Heart left ventricle (tissue), 16 donors: ENCODE measurements at places on chromosomes 5 and 9. TPM values are rescaled to one million over a fixed set of nuclear protein-coding genes. Genes with fewer than 3 reads are reported as not detected.

DNA sequence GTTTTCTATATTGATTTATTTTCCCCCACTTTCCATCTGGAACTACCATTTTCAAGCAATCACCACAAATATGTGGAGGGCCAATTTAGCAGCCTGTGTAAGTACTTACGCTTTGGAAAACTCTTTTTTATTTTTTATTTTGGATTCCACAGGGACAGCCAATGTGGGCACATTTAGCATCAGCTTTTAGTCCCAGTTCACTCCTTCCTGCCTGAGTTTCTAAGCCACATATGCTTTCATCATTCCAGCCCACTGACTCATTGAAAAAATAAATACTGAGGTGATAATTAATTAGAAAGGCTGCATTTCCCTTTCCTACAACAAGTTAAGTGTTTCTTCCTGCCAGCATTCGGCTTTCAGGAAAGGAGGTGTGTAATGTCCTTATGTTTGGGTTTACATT lies 76.8 kb downstream of the TMEM167A start:
- no peak overlapping the region for H3K4me3 ChIP-seq
- no peaks in the 10 kb centered on the region for H3K36me3 ChIP-seq
- no peak for DNase-seq
- no peaks in the 10 kb centered on the region for H3K27me3 ChIP-seq

DNA sequence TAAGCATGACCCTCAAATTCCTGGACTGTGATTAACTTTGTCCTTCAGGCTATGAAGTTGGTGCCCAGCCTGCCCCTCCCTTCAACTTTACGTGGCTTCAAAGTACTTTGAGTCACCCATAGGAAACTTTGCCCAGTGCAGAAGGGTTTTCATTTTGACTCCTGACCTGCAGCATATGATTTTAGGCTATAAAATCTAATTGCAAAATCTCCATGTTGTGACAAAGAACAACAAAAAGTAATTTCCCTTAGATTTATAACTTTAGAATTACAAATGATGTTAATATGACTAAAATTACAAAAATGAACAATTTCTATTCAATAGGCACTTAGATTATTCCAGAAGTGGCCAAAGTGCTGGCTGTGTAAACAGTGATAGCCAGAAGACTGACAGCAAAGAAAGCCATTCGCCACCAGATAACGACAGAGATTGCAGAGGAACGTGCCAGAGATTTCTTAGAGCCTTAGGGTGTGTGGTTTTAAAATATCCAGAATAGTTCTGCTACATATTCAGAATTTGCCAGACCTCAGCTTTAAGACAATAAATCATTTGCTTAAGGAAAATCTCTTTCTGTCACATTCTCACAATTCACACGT lies 197.4 kb downstream of the SEMA5A start:
- H3K36me3 ChIP-seq = no peaks in the 10 kb centered on the region
- DNase-seq = no peak
- no peaks in the 10 kb centered on the region for H3K27me3 ChIP-seq
- H3K4me1 ChIP-seq = peaks cover 27% of the 10 kb centered on the region

- H3K36me3 ChIP-seq = no peaks in the 10 kb centered on the region
- peaks cover 3% of the 10 kb centered on the region for H3K4me1 ChIP-seq
- H3K27me3 ChIP-seq = no peaks in the 10 kb centered on the region
- no peak overlapping the region for H3K27ac ChIP-seq
Measured at GRCh38 chr9:81787747-81788632, 98.6 kb upstream of the TLE1 start.

DNA sequence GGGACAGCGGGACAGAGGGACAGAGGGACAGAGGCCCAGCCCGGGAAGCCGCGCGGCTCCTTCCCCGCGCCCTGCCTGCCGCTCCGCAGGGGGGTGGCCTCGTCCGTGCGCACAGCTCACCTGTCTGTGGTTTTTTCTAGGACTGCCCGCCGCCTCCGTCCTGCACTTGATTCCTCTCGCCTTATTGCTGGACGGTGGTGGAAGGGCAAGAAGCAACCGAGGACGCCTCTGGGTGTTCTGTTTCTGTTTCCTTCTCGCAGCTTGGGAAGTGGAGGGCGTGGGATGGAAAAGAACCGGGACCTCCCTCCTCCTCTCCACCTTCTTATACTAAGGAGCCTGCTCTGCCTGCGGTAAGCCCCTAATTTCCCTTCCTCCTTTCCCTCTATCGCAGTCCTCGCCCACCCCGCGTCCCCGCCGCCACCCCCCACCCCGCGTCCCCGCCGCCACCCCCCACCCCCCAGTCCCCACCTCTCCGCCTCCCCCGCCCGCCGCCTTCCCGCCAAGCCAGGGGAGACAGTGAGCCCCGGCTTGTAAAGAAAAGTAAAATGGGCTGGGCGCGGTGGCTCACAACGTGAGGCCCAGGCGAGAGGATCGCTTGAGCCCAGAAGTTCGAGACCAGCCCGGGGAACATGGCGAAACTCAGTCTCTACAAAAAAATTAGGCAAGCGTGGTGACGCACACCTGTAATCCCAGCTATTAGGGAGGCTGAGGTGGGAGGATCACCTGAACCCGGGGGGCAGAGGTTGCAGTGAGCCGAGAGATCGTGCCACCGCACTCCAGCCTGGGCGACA lies 9.6 kb upstream of the FLT4 start:
- H3K4me3 ChIP-seq = no peak overlapping the region
- H3K4me1 ChIP-seq = no peaks in the 10 kb centered on the region
- H3K27ac ChIP-seq = no peak overlapping the region
- no peak for DNase-seq

DNA sequence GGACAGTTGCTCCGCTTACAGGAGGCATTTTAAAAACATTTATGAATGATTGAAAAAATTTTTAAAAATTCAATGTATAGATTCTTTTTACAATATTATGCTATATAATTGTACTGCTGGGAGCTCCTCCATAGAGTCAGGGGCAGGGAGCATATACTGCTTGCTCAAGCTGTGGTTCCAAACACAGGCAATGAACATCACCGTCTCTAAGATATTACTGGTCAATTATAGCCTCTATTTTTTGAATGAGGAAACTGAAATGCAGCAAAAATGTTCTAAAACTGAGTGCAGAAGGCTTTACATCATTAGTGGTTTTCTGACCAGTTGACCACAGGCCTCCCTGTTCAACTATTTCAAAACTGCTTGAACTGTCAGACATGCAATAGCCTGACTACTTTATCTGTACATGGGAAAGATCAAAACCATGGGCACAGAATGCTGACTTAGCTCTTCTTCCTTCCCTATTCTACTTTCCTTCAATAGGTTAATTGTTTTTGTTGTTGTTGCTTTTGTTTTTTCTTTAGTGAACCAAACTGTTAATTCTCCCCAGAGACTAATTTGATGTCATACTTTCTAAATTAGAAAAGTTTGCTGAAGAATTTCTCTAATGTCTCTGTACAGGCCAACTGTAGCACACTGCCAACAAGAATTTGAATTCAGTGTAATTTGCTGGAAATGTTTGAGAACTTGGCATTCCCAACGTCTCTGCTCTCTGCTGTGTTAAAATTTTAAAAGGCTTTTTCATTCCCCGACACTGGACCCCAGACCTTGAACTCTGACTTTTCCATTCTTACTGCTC lies 107.6 kb upstream of the MPDZ start:
- H3K36me3 ChIP-seq = no peaks in the 10 kb centered on the region
- H3K27ac ChIP-seq = peak overlapping the region; percentile 49
- H3K4me1 ChIP-seq = peaks cover 11% of the 10 kb centered on the region
- DNase-seq = no peak
- H3K27me3 ChIP-seq = no peaks in the 10 kb centered on the region

DNA sequence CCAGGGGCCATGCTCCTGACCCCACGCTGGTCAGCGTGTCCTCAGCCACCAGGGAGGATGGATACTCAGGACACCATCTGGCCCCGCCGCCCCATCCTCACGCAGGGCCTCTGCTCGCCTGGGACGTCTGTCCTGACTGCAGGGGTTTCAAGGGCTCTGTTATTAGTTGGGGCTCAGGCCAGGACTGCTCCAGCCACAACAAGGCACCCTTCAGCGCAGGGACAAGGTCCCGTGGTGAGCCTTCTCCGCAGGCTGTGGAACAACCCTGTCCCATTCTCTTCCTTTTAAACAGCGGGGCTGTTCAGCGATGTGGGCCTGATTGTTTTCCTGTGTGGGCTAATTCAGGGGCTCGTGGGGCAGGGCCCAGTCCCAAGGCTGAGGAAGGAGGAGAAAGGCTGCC lies 61.6 kb downstream of the SEMA4D start:
- H3K36me3 ChIP-seq = no peaks in the 10 kb centered on the region
- no peaks in the 10 kb centered on the region for H3K27me3 ChIP-seq
- DNase-seq = no peak
- no peak overlapping the region for H3K27ac ChIP-seq
- no peak overlapping the region for H3K4me3 ChIP-seq

- H3K27me3 ChIP-seq = no peaks in the 10 kb centered on the region
- H3K27ac ChIP-seq = peak overlapping the region; percentile 91
- DNase-seq = peak; percentile 32
- H3K4me3 ChIP-seq = no peak overlapping the region
- no peaks in the 10 kb centered on the region for H3K4me1 ChIP-seq
Measured at GRCh38 chr5:74643111-74643562, 2.6 kb upstream of the ENC1 start.

DNA sequence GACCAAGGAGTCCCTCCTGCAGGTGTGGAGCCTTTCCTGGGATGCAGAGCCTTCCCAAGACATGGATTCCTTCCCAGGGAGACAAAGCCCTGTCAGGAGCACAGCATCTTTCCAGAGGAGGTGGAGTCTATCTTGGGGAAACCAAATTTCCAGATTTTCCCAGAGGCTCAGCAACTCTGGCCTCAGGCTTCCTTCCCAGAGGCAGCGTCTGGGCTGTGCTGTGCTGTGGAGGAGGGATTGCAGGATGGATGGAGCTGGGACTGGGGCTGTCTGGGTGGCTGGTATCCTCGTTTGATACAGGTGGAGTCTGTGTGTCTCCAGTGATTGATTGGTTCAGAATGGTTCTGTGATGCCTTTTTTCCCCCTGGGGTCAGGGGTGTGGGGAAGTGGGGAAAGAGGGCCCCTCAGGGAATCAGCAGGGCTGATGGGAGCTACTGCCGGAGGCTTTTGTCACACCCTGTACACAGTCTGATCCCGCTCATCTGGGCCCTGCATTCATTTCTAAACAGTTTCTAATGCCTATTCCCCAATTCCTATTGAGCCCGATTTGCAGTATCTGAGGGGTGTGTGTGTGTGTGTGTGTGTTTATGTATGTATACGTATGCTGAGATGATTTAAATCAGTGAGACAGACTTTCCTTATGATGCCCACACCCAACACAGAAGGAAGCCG lies 16.0 kb downstream of the OR13J1 start:
- no peaks in the 10 kb centered on the region for H3K27me3 ChIP-seq
- no peak overlapping the region for H3K27ac ChIP-seq
- no peak overlapping the region for H3K4me3 ChIP-seq
- no peak for DNase-seq
- no peaks in the 10 kb centered on the region for H3K36me3 ChIP-seq

- H3K4me1 ChIP-seq = no peaks in the 10 kb centered on the region
- no peak overlapping the region for H3K4me3 ChIP-seq
- DNase-seq = no peak
- no peak overlapping the region for H3K27ac ChIP-seq
Measured at GRCh38 chr5:8814105-8814504, 731.8 kb downstream of the SEMA5A start.

DNA sequence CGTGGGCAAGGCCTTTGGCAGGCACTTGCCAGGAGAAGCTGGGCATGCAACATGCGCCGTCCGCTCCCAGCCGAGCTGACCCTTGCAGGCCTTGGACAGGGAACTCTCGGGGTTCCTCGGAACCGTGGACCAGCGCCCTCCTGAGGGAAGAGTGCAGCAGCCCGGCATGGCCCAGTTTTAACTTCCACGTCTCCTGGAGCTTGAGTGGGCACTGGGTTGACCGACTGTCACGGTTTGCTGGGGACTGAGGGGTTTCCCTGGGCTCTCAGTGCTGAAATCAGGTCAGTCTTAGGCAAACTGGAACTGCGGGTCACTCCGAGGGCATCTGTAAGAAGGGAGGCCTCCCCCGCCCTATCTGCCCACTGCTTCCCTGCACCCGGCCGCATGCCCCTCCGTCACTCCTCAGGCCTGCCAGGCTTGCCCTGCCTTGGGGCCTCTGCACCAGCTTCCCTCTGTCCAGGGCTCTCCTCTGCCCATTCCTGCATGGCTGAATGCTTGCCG lies 87.0 kb upstream of the PHYKPL start:
- no peaks in the 10 kb centered on the region for H3K27me3 ChIP-seq
- DNase-seq = no peak
- H3K4me1 ChIP-seq = no peaks in the 10 kb centered on the region
- H3K4me3 ChIP-seq = no peak overlapping the region

DNA sequence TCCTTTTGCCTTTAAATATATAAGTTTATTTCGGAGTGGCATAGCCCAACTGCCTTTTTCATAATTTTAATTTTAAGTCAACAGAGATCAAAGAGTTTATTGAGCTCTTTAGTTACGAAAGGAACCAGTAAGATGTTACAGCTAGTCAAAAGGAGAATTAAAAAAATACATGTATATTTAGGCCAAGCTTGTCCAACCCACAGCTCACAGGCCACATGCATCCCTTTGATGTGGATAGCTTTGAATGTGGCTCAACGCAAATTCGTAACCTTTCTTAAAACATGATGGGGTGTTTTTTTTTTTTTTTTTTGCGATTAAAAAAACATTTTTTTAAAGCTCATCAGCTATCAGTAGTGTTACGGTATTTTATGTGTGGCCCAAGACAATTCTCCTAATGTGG lies 50.2 kb upstream of the IL31RA start:
- no peak for DNase-seq
- no peaks in the 10 kb centered on the region for H3K4me1 ChIP-seq

DNA sequence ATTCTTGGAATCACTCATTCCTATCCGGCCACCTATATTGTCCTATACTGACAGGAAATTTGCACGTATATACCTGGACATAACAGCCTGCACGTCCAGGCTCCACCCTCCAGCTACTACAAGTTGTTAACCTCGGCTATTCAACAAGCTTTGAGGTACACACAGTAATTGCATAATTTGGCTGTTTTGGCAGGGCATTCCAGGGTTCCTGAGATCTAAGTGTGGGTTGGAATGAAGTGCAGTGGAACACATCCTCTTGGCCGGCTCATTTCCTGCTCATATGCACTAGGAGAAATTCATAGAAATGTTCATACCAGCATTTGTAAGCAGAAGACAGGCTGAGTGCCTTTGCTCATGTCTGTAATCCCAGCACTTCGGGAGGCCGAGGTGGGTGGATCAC lies 222.3 kb downstream of the FBXL7 start:
- no peaks in the 10 kb centered on the region for H3K4me1 ChIP-seq
- H3K4me3 ChIP-seq = no peak overlapping the region
- H3K27me3 ChIP-seq = no peaks in the 10 kb centered on the region
- no peak for DNase-seq
- no peaks in the 10 kb centered on the region for H3K36me3 ChIP-seq
- no peak overlapping the region for H3K27ac ChIP-seq

- no peaks in the 10 kb centered on the region for H3K27me3 ChIP-seq
- peaks cover 56% of the 10 kb centered on the region for H3K4me1 ChIP-seq
- DNase-seq = no peak
- H3K4me3 ChIP-seq = no peak overlapping the region
Measured at GRCh38 chr5:38598994-38599617, 42.7 kb upstream of the LIFR start.

LMNB1 gene
- total RNA-seq = 1.3 TPM

RBM27 gene
- 11.6 TPM for total RNA-seq

TRIM36 gene
- 0.99 TPM for total RNA-seq
